Activated CD4-positive, alpha-beta T cell treated with anti-CD3 and anti-CD28 coated beads, Interleukin-2, amount 10 ng/mL, durations not matched to agents 24 days and 14 days (primary cell): ENCODE measurements at places on chromosomes 16 and 17. TPM values are rescaled to one million over a fixed set of nuclear protein-coding genes. Genes with fewer than 3 reads are reported as not detected.

DNA sequence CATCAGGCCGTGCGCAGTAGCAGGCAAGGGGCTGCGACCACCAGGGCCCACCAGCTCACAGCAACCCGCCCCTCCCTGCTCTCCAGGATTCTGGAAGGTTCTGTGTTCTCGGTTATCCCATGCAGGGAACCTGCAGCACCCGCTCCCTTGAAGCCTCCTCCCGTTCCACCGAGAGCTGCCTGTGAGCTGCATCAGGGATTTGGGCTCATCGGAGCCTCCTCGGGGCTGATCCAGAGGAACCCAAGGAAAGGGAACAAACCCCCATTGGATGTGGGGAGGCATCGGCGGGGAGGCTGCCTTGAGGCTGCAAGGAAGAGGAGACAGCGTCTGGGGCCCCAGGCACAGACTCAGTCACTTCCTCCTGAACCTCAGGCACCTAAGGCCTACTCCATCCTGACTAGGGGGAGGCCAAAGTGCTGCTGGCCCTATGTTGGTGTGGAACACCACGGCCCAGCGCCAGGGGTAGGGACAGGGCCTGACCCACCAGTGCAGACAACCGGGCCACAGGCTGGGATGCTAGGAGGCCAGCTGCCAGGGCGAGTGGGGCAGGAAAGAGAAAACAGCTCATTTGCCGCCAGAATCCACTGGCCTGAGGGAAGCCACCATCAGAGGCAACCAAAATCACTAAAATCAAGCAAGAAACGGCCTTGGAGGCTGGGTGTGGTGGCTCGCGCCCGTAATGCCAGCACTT, 14.4 kb upstream of the LGALS3BP start:
- no peak overlapping the region for H3K27ac ChIP-seq
- H3K36me3 ChIP-seq: peaks cover 53% of the 10 kb centered on the region
- peaks cover 7% of the 10 kb centered on the region for H3K4me1 ChIP-seq
- H3K27me3 ChIP-seq: no peaks in the 10 kb centered on the region

DNA sequence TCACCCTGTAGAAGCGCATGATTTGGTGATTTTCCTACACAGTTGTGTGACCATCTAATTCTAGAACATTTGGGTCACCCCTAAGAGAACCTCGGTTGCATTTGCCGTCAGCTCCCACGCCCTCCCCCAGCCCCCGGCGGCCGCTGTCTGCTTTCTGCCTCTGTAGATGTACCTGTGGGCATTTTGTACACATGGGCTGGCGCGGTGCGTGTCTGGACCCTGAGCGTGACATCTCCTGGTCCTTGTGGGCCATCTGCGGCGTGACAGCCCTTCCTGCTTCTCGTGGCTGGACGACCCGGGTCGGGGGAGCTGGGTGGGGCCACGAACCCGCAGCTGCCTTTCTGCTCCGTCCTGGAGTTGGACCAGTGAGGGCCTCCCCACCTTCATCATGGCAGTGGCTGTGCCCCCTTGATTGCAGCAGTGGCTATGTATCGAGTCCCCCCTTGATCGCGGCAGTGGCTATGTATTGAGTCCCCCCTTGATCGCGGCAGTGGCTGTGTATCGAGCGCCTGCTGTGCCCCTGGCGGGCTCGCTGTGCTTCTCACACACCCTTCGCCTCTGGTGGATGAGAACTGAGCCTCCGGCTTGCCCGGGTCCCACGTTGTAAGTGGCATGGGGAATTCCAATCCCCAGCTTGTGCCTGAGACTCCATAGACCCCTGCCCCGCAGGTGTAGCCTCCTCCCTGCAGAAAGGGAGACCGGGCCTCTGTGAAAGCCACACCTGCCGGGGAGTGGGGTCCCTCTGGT, 24.1 kb downstream of the GSE1 start:
- H3K27me3 ChIP-seq: no peaks in the 10 kb centered on the region
- no peak for DNase-seq
- no peak overlapping the region for H3K27ac ChIP-seq
- no peaks in the 10 kb centered on the region for H3K36me3 ChIP-seq

DNA sequence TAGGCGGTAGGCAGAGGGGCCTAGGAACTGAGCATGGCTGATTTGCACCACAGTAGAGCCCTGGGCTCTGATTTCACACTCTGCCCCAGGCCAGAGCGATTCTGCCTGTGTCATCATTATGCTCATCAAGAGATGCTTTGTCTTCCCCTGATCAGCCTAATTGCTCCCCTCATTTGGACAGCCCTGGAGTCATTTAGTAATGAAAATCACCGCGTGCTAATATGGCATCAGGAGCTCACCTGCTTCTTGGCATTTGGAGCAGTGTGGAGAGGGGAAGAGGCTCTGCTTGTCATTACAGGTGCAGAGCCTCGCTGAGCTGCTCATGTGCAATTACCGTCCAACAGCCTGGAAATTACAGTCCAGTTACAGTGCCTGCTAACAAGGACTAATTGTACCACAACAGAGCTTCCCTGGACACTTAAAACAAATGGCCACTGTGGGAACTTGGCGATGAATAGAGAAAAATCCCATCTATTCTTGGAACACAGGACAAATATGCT, 157.1 kb upstream of the WSCD1 start:
- H3K4me3 ChIP-seq: no peak overlapping the region
- DNase-seq: no peak
- no peak overlapping the region for H3K27ac ChIP-seq

SMIM22 gene
- not detected in 2 replicates for total RNA-seq

DNA sequence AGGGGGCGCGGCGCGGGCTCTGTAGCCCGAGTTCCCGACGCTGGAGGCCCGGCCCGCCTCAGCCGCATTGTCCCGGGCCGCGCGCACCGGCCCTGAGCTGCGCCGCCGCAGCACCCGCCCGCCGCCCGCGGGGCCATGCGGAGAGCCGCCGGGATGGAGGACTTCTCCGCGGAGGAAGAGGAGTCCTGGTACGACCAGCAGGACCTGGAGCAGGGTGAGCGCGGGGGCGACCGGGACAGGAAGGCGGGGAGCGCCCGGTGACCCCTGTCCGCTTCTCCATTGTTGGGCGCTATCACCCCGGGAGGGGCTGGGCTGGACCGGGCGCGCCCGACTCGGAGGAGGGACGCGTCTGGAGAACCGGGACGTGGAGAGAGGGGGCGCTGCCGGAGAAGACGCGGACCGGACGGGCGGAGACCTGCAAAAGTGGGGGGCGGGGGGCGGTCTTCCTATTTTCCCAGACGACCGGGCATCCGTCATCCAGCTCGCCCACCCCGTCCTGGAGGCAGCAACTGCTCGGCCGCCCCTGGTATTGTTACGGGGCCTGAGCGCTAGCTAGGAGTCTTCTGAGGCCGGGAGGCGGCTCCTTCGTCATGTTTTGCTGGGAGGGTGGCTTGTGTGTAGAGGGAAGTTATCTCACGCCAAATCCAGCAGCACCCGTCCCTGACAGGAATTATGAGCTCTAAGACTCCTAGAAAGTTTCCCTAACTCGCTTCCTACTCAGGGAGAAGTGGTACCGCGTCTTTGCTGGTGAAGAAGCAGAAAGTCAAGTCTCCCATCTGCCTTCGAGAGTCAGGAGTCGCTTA, 678 bp downstream of the CDR2L start:
- peaks cover 12% of the 10 kb centered on the region for H3K4me1 ChIP-seq
- DNase-seq: peak; percentile 77
- no peaks in the 10 kb centered on the region for H3K36me3 ChIP-seq

CACNA1H gene
- total RNA-seq: 0.05 and 0.07 TPM in 2 replicates

GRCh38 chr17:17691468-17692263, 10.4 kb downstream of the RAI1 start:
- H3K27me3 ChIP-seq: no peaks in the 10 kb centered on the region
- peaks cover 2% of the 10 kb centered on the region for H3K36me3 ChIP-seq
- peak overlapping the region; percentile 35 for H3K4me3 ChIP-seq
- peak overlapping the region; percentile 79 for H3K27ac ChIP-seq
- peaks cover 54% of the 10 kb centered on the region for H3K4me1 ChIP-seq
- no peak for DNase-seq

CDK3 gene
- 6.6 and 7.4 TPM in 2 replicates for total RNA-seq

- no peaks in the 10 kb centered on the region for H3K27me3 ChIP-seq
- peaks cover 79% of the 10 kb centered on the region for H3K36me3 ChIP-seq
- peak overlapping the region; percentile 40 for H3K27ac ChIP-seq
- no peak overlapping the region for H3K4me3 ChIP-seq
These were observed 14.1 kb downstream of the SLC7A6OS start for GRCh38 chr16:68296693-68297092.

PROCA1 gene
- 6.0 TPM in 2 replicates for total RNA-seq

DNA sequence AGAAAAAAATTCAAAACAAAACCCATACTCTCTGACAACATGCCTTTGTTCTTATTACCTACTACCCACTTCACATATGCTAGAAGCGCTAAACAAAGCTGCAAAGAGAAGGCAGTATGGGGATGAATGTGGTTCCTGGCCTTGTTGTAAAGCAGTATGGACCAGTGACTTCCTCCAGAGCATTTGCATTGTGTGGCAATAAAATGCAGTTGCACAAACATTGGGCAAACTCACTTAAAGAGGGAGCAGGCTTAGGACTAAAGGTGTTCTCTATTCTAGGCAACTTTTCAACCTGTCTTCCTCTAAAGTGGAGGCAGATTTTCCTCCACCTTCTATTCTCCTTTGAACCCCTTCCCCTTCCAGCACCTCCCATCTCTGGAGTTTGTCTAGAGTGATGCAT, 17.1 kb downstream of the TMIGD1 start:
- H3K4me3 ChIP-seq: no peak overlapping the region
- no peak overlapping the region for H3K27ac ChIP-seq
- peaks cover 7% of the 10 kb centered on the region for H3K27me3 ChIP-seq
- no peak for DNase-seq
- H3K36me3 ChIP-seq: no peaks in the 10 kb centered on the region

GRCh38 chr17:3922765-3923164, 6.5 kb upstream of the P2RX1 start:
- H3K4me3 ChIP-seq: no peak overlapping the region
- no peak overlapping the region for H3K27ac ChIP-seq
- H3K36me3 ChIP-seq: peaks cover 12% of the 10 kb centered on the region
- no peaks in the 10 kb centered on the region for H3K4me1 ChIP-seq
- DNase-seq: no peak
- no peaks in the 10 kb centered on the region for H3K27me3 ChIP-seq

GRCh38 chr17:72346306-72346705, 225.5 kb downstream of the SOX9 start:
- H3K27ac ChIP-seq: no peak overlapping the region
- no peak overlapping the region for H3K4me3 ChIP-seq
- no peaks in the 10 kb centered on the region for H3K4me1 ChIP-seq
- no peaks in the 10 kb centered on the region for H3K36me3 ChIP-seq

FBXW10B gene
- 0.35 and 0.36 TPM in 2 replicates for total RNA-seq

DNA sequence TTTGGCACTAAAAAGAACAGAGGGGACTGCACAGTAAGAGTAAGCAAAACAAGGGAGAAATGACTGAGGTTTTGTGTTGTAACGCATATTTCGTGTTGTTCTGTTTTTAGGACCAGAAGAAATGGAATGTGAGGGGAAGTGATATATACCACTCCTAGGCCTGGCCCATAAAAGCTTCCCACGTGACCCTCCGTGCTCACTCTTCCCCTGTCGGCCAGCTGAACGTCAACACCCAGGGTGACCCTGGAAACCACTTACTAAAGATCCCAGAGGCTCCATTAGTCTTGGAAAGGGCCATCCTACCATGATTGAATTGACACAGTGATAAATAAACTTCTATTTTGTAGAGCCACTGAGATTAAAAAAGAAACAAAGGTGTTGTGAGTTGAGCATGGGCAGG, 79.8 kb downstream of the HELZ start:
- no peak for DNase-seq
- H3K4me3 ChIP-seq: no peak overlapping the region
- H3K27ac ChIP-seq: no peak overlapping the region
- peaks cover 40% of the 10 kb centered on the region for H3K36me3 ChIP-seq
- H3K4me1 ChIP-seq: peaks cover 2% of the 10 kb centered on the region

DNA sequence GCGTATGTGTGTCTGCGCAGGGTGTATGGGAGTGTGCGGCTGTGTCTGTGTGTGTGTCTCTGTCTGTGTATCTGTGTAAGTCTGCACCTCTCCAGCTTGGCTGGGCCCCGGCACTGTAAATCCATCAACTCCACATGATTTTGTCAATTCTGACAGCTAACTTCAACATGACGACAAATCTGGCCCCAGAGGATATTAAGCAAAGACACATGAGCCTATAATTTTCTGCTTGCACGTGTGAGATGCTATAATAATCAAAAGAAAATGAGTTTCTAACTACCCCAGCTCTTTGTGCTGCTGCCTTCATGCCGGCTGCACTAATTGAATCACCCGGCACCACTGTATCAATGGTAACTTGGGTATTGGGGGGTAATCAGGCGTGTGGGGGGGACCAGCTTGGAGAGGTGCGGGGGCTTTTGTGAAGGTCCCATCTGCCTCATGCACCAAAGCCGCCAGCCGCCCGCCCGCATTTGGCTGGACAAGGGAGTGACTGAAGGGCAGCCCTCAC, 57.6 kb upstream of the LHX1 start:
- H3K4me3 ChIP-seq: no peak overlapping the region
- H3K4me1 ChIP-seq: peaks cover 6% of the 10 kb centered on the region
- DNase-seq: no peak
- peaks cover 1% of the 10 kb centered on the region for H3K36me3 ChIP-seq
- peaks cover 11% of the 10 kb centered on the region for H3K27me3 ChIP-seq

MMP25 gene
- 8.1 and 10.2 TPM in 2 replicates for total RNA-seq

COG4 gene
- total RNA-seq: 38.3 and 42.1 TPM in 2 replicates

DNA sequence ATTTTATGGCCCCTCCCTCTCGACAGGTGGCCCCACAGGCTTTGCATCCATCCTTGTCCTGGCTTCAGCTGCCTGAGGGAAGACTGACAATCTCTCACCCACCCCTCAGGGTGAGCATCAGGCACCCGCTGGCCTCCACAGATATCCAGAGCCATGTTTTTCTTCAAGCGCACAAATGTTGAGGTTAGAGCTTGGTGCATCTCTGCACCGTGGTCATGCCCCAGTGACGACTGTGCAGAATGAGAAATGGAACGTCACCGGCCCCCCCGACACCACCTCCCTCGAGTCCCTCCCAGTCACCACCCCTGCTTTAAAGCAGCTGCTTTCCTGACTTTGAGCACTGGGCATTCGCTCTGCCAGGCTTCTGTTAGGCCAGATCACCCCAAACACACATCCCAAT, 19.8 kb upstream of the TIMP2 start:
- no peak overlapping the region for H3K4me3 ChIP-seq
- H3K36me3 ChIP-seq: no peaks in the 10 kb centered on the region
- no peak overlapping the region for H3K27ac ChIP-seq
- H3K4me1 ChIP-seq: no peaks in the 10 kb centered on the region
- H3K27me3 ChIP-seq: peaks cover 3% of the 10 kb centered on the region
- no peak for DNase-seq

CD300H gene
- total RNA-seq: not detected in 2 replicates

CCL15 gene
- not detected in 2 replicates for total RNA-seq

DNA sequence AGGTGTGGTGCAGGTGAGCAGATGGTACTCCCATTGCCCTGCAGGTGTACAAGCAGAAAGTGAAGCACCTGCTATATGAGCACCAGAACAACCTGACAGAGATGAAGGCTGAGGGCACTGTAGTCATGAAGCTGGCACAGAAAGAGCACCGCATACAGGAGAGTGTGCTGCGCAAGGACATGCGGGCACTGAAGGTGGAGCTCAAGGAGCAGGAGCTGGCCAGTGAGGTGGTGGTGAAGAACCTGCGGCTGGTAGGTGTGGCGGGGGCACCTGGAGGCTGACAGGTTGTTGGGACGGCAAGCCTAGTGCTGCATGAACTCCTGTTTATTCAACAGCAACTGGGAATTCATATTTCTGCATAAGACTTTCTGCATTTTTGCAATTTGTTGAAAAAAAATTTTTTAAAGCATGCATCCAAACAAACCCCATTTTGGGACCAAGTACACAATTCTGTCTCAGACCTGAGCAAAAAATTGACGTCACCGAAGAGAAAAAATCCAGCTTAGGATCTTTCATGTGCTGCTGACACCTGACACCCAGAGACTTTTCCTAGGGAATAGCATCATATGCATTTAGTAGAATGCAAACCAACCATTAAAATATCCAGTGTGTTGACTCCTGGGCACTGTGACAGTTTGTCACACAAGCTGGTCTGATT, 13.5 kb upstream of the DBNDD1 start:
- H3K27me3 ChIP-seq: no peaks in the 10 kb centered on the region
- H3K36me3 ChIP-seq: peaks cover 9% of the 10 kb centered on the region
- H3K4me1 ChIP-seq: peaks cover 3% of the 10 kb centered on the region
- no peak overlapping the region for H3K4me3 ChIP-seq
- H3K27ac ChIP-seq: peak overlapping the region; percentile 83
